ENCODE measurements at places on chromosomes 4 and X.

DNA sequence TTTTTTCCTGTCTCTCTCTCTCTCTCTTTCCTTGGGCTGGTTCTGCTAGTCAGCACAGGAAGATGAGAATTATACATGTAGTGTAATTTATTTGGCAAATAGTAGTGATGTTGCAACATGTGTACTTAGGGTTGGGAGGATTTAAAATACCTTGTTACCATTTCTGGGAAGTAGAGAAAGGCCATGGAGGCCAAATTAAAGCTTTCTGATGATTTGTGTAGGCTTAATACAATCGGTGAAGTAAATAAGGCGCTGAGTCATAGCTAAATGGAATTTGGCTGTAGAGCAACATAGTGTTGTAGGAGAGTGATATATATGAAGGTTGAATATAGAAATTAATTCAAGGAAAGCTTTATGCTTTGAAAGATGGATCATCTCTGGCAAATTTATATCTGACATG, 295.3 kb downstream of the GRID2 start:
- no peaks in the 10 kb centered on the region for H3K4me1 ChIP-seq
- H3K27ac ChIP-seq: no peak overlapping the region
- no peaks in the 10 kb centered on the region for H3K36me3 ChIP-seq
- peaks cover 12% of the 10 kb centered on the region for H3K27me3 ChIP-seq

GRCh38 chrX:101485212-101485949, at the start of gene ARMCX4:
Gene ARMCX4 (plus strand): TSS chrX:101485456. CDS start chrX:101488590, 3,134 bp downstream.
- no peaks in the 10 kb centered on the region for H3K27me3 ChIP-seq
- H3K4me1 ChIP-seq: peaks cover 14% of the 10 kb centered on the region
- H3K36me3 ChIP-seq: peaks cover 10% of the 10 kb centered on the region

DNA sequence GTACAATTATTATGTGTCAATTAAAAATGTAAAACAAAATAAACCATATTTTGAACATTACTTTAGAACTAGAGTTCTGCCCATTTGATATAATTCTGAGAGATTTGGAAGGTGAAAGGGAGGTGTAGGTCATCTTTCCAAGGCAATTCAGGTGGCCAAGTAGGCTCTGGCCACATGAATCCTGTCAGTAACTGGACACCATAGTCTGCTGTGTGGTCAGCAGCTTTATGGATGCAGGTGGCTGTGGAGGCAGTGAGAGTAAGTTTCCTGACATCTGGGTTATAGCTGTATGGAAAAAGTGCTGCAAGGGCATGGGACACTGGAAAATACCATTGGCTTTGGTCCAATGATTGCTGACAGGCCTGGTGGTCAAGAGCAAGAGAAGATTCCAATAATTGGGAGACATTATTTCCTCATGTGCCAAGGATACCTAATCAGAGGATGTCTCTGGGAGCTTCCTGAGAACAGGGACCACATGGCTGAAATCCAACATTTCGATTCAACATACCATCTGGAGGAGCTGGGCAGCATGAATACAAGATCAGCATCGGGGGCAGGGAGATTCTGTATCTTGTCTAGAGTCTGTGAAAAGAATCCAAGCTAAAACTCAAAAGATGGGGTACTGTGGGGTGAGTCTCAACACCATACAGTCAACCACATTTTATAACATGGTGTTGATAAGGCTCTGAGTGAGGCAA, 523.1 kb downstream of the MID1IP1 start:
- no peak for DNase-seq
- H3K27ac ChIP-seq: no peak overlapping the region

DNA sequence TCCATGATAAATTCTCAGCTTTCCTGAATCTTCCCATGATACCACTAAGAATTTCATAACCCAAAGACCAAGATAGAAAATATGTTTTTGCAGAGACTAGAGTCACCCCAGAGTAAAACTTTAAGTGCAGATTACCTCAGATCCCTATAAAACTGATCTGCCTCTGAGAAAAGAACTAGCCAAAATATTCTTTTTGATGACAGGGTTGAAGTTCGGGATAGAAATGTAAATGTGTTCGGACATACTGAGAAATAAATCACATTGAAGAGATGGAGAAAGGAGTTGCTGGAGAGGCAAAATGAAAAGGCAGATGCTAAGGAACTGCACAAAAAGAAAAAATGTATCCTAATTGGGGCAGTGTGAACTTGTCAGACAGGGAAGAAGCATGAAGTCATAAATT, 501.8 kb downstream of the ANKRD50 start:
- DNase-seq: no peak
- peaks cover 44% of the 10 kb centered on the region for H3K4me1 ChIP-seq
- no peak overlapping the region for H3K27ac ChIP-seq

DNA sequence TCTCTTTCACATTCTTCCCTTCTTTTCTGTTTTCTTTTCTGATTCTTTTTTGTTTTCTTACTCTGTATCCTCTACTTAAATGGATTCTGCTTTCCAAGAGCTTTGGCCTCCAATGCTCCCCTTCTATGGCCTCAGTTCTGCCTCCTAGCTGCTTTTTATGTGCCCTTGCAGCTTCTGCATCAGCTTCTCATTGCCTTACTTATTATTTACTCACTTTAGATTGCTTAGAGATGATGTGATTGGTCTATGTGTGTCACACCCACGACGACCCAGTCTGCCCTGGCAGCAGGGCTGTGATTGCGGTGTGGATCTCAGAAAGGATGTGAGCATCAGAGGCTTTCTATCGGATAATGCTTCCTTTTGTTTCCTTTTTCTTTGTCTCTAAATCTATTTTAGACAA, 71.8 kb upstream of the SMARCA5 start:
- peaks cover 23% of the 10 kb centered on the region for H3K36me3 ChIP-seq
- DNase-seq: no peak
- H3K4me1 ChIP-seq: peaks cover 21% of the 10 kb centered on the region
- H3K4me3 ChIP-seq: no peak overlapping the region
- H3K27ac ChIP-seq: peak overlapping the region; percentile 32

DNA sequence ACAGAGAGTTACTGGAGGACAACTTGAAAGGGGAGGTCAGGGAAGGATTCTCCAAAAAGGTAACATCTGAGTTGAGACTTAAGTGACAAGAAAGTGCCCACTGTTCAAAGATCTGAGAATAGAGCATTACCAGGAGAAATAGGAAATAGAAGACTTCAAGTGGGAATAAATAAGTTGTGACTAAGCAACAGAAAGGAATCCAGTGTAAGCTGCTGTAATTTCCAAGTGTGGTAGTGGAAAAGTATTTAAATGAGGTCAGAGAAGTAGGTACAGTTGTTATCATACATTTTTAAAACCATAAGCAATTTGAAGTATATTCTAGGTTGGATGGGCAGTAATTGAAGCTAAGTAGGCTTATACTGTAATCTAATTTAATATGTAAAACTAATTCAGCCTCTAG, 211.9 kb downstream of the FBXO8 start:
- DNase-seq: no peak
- H3K27me3 ChIP-seq: peaks cover 14% of the 10 kb centered on the region
- H3K4me3 ChIP-seq: no peak overlapping the region
- H3K36me3 ChIP-seq: no peaks in the 10 kb centered on the region
- H3K27ac ChIP-seq: no peak overlapping the region

DNA sequence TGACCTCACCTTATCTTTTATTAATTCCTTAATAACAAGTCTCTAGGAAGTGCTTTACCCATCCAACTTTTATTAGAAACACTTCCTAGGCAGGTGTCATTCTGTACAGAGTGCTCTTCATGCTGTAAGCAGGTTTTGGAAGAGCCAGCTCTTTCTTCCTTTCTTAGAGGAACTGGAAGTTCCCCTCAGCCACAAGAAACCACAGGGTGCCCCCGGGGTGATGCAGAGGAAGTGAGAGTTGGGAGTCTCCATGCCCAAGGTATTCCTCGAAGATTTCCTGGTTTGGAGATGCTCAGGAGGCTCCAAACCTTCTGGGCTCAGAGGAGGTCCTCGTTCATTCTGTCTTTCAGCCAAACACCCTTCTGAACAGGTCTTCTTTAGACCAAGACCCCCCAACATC, 83.8 kb downstream of the EGF start:
- H3K36me3 ChIP-seq: no peaks in the 10 kb centered on the region
- no peak for DNase-seq
- no peak overlapping the region for H3K4me3 ChIP-seq
- H3K27ac ChIP-seq: no peak overlapping the region
- no peaks in the 10 kb centered on the region for H3K4me1 ChIP-seq

DNA sequence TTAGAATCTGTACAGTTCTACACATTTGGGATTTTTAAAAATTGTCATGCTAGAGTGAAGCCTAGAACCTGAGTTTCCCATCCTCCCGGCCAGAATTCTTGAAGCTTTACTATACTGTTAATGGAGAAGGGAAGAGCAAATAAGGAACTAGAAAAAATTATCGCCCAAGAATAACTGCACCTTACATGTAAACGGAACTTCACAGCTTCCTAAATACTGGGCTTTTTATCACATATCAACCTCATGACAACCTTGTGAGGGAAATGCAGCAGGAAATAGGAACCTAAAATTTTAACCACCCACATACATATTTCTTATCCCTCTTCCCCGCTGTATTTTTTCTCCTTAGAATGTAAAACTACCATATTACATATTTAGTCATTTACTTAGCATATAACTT, 19.3 kb downstream of the ARHGEF9 start:
- DNase-seq: no peak
- H3K36me3 ChIP-seq: peaks cover 6% of the 10 kb centered on the region
- H3K27ac ChIP-seq: no peak overlapping the region
- H3K4me3 ChIP-seq: no peak overlapping the region
- no peaks in the 10 kb centered on the region for H3K27me3 ChIP-seq
- H3K4me1 ChIP-seq: peaks cover 16% of the 10 kb centered on the region

- H3K4me1 ChIP-seq: no peaks in the 10 kb centered on the region
- no peaks in the 10 kb centered on the region for H3K36me3 ChIP-seq
- H3K27me3 ChIP-seq: peaks cover 9% of the 10 kb centered on the region
- no peak overlapping the region for H3K27ac ChIP-seq
These were observed 13.0 kb upstream of the TMPRSS11E start for GRCh38 chr4:68434277-68434676.

- peaks cover 15% of the 10 kb centered on the region for H3K4me1 ChIP-seq
- no peak overlapping the region for H3K27ac ChIP-seq
- H3K4me3 ChIP-seq: no peak overlapping the region
- DNase-seq: no peak
- no peaks in the 10 kb centered on the region for H3K27me3 ChIP-seq
These were observed 245.2 kb upstream of the SMIM31 start for GRCh38 chr4:164508771-164509170.

DNA sequence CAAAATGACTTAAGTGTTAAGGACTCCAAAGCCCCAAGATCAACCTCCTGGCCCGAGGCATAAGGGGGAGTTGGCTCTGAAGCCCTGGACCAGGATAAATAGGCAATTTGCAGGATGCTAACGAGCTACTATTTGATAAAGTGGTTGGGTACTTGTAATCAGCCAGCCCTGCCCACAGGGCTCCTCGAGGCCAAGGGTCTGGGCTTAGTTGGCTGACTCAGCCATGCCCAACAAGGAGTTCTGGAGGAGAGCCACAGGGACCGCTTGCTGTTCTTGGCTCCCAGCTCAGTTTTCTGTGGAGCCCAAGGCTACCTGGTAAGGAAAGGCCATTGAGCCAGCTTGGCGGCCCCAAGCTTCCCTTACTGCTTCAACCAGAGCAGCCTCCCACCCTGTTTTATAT, 7.8 kb downstream of the HMGB3 start:
- H3K4me3 ChIP-seq: no peak overlapping the region
- H3K4me1 ChIP-seq: no peaks in the 10 kb centered on the region
- no peak overlapping the region for H3K27ac ChIP-seq
- H3K36me3 ChIP-seq: peaks cover 8% of the 10 kb centered on the region
- H3K27me3 ChIP-seq: no peaks in the 10 kb centered on the region

- DNase-seq: no peak
- H3K4me1 ChIP-seq: peaks cover 35% of the 10 kb centered on the region
- peak overlapping the region; percentile 86 for H3K27ac ChIP-seq
These were observed 27.5 kb upstream of the PDGFC start for GRCh38 chr4:156999175-156999517.

DNA sequence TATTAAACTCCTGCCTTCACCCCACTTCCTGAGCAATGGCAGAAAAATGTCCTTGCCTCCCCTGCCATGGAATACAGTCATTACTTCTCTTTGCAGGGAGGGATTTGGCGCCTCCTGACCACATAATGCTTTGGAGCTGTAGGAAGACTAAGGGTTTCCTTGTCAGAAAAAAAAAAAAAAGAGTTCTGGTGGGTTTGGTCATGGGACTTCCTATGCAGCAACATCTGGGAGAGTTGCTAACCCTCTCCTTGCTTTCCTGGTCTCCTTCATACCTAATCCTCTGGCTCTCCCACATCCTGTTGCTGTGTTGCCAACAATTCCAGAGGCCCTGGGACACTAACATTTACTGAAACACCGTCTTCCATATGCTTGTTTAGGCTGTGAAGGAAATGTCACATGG, 75.1 kb upstream of the MBNL3 start:
- H3K27ac ChIP-seq: no peak overlapping the region
- no peak overlapping the region for H3K4me3 ChIP-seq
- H3K27me3 ChIP-seq: no peaks in the 10 kb centered on the region
- no peak for DNase-seq

GRCh38 chrX:139881130-139881529, 51.7 kb downstream of the ATP11C start:
- no peaks in the 10 kb centered on the region for H3K27me3 ChIP-seq
- H3K27ac ChIP-seq: peak overlapping the region; percentile 82
- H3K4me1 ChIP-seq: peaks cover 33% of the 10 kb centered on the region
- DNase-seq: no peak
- H3K36me3 ChIP-seq: no peaks in the 10 kb centered on the region

GRCh38 chrX:1105671-1106419, 106.6 kb downstream of the CRLF2 start:
- H3K4me3 ChIP-seq: no peak overlapping the region
- no peaks in the 10 kb centered on the region for H3K4me1 ChIP-seq
- peaks cover 2% of the 10 kb centered on the region for H3K36me3 ChIP-seq
- H3K27ac ChIP-seq: no peak overlapping the region
- peaks cover 37% of the 10 kb centered on the region for H3K27me3 ChIP-seq

DNA sequence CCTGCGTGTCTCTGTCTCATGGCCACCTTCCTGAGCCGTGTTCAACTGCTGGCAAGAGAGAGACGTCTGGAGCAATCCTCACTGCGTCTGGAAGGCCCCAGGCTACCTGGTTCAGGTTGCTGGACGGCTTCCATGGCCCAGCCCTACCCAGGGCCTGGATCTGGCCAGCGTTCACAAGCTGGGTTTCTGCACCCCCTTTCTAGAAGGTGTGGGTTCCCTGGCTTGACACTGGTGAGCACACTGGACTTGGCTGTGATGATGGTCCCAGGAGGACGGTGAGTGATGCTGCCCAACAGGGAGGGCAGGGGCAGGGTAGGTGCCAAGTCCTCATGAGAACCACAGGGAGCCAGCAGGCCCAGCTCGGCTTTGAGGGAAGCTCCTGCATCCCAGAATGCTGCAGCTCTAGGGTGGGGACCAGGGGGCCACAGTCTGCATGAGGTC, 63.4 kb downstream of the HTRA3 start:
- DNase-seq: peak; percentile 54
- peaks cover 5% of the 10 kb centered on the region for H3K4me1 ChIP-seq
- no peak overlapping the region for H3K4me3 ChIP-seq
- H3K27ac ChIP-seq: no peak overlapping the region
- no peaks in the 10 kb centered on the region for H3K27me3 ChIP-seq
- H3K36me3 ChIP-seq: peaks cover 5% of the 10 kb centered on the region

Measured in chondrocyte (in vitro differentiated cells).